ENCODE measurements at places on chromosomes 7 and 10.

DNA sequence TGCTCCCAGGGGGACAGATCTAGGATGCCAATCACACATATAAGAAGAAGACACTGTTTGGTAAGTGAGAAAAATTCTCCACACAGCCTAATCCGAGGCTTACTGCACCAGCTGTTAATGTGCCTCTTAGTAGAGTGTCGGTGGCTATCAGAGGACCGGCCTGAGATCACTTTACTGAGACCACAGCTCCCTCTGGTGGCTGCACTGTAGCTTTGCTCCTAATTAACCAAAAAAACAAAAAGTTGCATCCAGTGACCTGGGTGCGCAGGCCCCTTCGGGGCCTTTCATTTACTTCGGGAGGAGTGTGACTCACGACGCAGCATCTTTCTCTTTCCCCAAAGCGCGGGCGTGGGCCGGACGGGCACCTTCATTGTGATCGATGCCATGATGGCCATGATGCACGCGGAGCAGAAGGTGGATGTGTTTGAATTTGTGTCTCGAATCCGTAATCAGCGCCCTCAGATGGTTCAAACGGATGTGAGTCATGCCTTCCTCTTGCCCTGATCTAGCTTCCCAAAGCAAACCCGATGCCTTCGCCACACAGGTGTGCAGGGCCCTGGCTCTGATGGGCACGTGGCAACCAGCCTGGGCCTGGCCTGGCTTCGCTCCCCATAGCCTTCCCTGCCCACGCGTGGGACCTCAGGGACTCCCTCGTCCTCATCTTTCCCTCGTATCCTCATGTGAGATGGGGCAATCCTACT is 56.7 kb downstream of the MKI67 start:
- peak; percentile 86 for DNase-seq

DNA sequence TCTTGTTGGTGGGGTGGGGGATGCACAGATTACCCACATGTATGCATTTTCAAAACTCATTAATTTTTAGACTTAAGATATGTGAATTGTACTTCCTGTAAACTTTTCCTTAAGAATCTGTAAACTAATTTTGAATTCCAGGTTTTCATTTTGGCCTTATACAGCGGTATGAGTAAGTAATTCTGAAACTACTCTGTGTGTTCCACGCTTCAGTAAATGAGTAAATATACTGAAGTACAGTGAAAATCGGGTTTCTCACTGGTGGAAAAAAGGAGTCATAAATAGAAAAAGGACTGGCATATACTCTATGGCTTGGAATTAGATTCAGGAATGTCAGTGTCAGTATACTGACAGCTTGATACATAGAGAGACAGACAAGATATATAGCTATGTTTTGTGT is 72.8 kb downstream of the CTTNBP2 start:
- no peak for DNase-seq

GRCh38 chr7:87057210-87057609 is 2.2 kb downstream of the ELAPOR2 start:
- no peak for DNase-seq

DNA sequence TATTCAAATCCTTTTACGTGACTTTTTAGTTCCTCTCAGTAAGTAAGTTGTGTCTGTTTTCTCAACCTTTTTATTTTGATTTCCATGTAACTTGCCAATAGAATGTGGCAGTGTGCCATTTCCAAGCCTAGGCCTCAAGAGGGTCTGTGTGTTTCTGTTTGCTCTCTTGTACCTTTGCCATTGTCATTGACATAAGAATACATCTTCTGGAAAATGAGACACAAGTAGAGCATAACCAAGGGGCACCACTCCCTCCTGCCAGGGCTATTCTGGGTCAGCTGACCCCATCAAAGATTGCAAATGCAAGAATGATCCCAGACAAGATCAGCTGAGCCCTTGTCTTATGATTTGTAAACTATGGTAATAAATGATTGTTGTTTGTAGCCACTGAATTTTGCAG is 524.0 kb downstream of the IPMK start:
- DNase-seq: no peak

DNA sequence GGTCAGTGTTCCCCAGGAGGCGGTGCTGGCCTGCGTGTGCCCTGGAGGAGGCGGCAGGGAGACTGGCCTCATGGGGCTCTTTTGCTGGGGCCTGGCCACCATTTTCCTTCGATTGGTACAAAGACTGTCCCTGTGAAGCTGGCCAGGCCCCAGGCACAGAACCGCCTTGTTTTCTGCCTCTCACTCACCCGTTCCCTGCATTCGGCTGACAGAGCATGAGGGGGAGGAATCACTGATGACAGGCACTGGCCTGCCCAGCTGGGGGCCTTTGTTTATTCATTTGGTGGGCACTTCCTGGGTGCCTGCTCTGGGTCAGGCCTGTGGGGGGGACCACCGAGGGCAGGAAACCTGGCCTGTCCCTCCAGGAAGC is 139.2 kb downstream of the FAM53B start:
- no peak for DNase-seq

GRCh38 chr10:102769375-102770107 is 25.8 kb downstream of the WBP1L start:
- no peak for DNase-seq

DNA sequence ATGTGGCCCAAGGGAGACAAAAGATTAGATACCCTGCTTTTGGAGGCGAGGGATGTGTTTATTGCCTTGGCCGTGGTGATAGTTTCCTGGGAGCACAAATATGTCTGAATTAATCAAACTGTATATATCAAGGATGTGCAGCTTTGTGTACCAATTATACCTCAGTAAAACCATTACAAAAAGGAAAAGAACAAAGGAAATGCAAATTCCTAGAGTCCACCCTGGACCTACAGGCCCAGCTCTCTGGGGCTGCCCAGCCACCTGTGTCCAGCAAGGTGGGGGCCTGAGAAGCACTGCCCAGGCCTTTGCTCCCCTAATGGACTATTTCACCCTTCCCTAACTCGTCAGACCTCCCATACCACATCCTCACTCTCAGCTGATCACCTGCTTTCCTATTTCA is 20.5 kb downstream of the ANKRD16 start:
- no peak for DNase-seq

GRCh38 chr10:125448596-125448995 is 234.4 kb downstream of the TEX36 start:
- DNase-seq: peak; percentile 39

GRCh38 chr7:133419041-133419440 is 166.2 kb downstream of the EXOC4 start:
- peak; percentile 36 for DNase-seq

DNA sequence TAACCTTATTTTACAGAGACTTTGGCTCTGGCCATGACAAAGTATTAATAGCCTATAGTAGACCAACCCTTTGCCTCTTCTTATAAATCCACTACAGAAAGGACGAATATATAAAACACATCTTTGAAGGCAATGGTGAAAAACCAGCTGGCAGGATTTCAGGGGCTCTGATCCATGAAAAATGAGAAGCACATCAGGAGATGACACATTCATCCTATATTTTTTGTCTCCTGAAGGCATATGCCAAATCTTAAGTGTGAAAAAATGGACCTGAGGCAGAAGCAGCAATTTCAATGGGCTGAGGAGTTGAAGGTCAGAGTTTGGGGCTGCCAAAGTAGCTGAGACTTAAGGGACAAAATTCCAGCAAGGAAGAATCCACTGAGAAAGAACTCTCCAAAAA is 14.4 kb downstream of the RNF216 start:
- DNase-seq: peak; percentile 31

GRCh38 chr10:126459878-126460481 is 71.7 kb upstream of the ADAM12 start:
- peak; percentile 96 for DNase-seq

DNA sequence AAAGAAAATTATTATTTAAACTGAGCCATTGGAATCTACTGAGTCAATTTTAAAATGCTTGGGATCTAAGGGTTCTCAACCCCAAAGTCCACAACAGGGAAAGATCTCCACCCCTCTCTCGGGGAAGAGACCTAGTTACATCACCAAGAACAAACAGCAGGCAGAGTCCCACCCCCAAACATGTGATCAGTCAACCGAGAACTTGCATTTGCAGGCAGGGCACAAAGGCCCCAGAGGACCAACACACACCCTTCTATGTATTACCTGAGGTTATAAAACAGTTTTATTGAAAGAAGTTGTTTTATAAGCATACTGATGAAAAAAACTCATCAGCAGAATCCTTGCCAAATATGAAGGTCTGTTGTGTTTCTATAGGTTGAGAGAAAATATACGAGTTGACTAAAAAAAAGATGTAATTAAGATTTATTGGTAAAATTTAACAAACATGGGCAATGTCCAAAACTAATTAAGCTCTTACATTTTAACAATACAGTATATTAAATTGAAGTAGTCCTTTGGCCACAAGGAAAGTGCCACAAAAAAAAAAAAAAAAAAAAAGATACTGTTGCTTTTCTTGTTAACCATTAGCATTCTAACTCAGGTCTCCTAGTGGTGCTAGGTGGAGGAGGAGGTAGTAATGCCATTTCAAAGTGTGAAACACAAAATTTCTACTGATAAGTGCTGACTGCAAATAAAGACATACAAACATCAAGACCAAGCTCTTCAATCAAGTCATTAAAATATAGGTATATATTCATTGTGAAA is 975 bp upstream of the USP54 start:
- peak; percentile 16 for DNase-seq

GRCh38 chr10:80411267-80411668 is 2.9 kb downstream of the PRXL2A start:
- DNase-seq: no peak

DNA sequence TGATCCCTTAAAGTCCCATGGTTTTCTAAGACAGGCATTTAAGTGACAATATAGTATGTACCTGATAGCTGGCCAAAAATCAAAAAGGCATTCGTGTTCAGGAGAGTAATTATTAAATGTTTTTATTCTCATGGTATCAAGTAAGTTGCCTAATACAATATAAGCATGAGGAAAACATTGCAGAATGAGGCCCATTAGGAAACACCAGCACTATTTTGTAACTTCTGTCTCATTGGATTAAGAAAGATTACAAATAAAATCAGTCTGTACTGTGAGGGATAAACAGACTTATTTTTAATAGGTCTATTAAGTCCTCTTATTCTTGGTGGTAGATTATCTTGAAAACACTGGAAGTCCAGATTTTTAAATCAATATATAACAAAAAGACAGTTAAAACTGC is 110.1 kb downstream of the SNX13 start:
- peak; percentile 24 for DNase-seq

DNA sequence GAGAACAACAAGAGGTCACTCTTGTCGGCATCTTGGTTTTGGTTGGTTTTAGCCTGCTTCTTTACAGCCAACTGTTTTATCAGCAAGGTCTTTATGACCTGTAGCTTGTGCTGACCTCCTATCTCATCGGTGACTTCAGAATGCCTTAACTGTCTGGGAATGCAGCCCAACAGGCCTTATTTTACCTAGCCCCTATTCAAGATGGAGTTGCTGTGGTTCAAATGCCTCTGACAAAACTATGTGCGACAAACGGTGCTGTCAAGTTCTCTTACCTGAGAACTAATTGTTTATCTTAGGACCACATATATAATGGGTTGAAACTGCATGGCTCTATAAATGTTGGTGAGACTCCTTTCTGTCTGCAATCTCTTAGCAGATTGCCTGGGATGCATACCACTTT is 35.9 kb upstream of the POT1 start:
- no peak for DNase-seq

DNA sequence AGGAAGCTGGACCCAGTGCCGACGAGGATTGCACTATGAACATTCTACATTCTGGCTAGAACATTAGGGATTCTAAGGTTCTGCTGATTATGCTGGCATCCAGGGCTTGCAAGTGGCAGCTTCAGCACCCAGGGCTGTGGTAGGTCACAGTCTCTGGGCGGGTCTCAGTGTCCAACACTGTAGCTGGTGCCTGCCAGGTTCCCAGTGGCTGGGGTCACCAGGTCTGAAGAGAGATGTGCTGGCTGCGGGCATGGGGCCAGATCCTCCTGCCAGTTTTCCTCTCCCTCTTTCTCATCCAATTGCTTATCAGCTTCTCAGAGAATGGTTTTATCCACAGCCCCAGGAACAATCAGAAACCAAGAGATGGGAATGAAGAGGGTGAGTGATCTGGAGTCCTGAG is at the start of gene PTTG1IP2:
TSS of gene PTTG1IP2 (plus strand) at position 86 of the 400 bp plus-strand sequence. CDS start at position 234, 148 bp downstream.
- DNase-seq: no peak

- no peak for DNase-seq
Observed at GRCh38 chr7:139086454-139086853, 23.1 kb downstream of the ZC3HAV1 start.

GRCh38 chr7:28813243-28813962 is 144.7 kb downstream of the TRIL start:
- no peak for DNase-seq

- DNase-seq: peak; percentile 16
Observed at GRCh38 chr10:58180666-58181065, 87.0 kb downstream of the IPMK start.

GRCh38 chr7:14438366-14438765 is 448.9 kb upstream of the ETV1 start:
- DNase-seq: no peak

DNA sequence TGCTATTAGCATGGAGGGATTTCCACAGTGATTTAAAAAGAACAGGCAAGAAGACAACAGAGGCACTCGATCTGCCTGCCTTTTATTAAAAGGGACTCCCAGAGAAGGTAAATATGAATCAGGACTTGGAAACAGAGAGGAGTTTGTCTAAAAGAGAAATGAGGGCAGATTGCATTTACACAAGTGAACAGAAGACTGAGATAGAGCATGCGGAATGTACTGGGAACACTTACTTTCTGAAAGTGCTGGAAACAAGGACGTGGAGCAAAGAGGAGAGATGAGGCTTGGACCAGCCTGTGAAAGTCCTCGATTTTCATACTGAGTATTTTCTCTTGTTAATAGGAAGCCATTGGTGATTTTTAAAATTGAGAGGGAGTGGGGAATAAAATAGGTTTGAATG is 35.7 kb downstream of the MEOX2 start:
- no peak for DNase-seq

- DNase-seq: no peak
Observed at GRCh38 chr7:137846549-137846826, 286 bp downstream of the DGKI start.

DNA sequence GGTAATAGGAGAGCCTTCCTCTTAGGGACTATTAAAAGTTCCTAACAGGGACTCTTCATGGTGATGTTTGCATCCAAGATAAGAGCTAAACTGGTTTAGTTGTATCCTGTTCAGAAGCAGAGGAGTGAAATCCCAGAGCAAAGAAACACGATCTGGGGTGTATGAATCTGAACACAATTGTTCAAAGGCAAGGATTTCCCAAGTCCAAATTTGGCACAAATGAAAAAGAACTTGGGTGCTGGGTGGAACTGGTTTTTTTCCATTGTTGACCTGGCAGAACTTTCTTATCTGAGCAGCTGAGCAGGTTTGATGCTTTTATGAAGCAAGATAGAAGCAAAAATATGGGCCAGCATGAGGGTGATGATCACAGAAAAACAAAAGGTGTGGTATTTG is 6.0 kb downstream of the AGFG2 start:
- DNase-seq: peak; percentile 15

- DNase-seq: no peak
Observed at GRCh38 chr7:106639476-106640334, 21.3 kb downstream of the CCDC71L start.

- DNase-seq: peak; percentile 76
Observed at GRCh38 chr7:129489491-129489890, 12.8 kb upstream of the SMKR1 start.

GRCh38 chr7:131322061-131322460 is 5.6 kb upstream of the MKLN1 start:
- no peak for DNase-seq

Data from GM23248 (cell line).